ENCODE measurements at places on chromosomes 7 and 10.

- no peak for DNase-seq
Measured at GRCh38 chr10:30134171-30134945, 75.0 kb upstream of the JCAD start.

- no peak for DNase-seq
Measured at GRCh38 chr7:29754874-29755490, 51.3 kb upstream of the WIPF3 start.

DNA sequence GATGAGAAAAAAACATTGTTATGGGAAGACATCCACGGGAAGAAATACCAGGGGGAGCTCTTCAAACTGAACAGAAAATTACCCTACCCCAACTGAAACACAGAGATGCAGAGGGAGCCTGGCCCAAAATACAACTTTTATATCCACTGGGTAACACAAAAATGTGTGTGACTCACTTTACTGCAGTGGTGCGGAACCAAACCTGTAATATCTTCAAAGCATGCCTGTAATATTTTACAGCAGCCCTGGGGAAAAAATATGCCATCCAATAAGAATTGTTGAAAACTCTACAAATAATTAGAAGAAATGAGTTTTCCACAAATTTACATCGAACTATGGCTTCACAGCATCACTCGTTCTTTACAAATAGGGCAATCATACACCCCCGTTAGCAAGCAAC is 49.8 kb upstream of the SRRM3 start:
- DNase-seq: no peak

- DNase-seq: no peak
Measured at GRCh38 chr7:41544241-41544640, 158.6 kb downstream of the INHBA start.

DNA sequence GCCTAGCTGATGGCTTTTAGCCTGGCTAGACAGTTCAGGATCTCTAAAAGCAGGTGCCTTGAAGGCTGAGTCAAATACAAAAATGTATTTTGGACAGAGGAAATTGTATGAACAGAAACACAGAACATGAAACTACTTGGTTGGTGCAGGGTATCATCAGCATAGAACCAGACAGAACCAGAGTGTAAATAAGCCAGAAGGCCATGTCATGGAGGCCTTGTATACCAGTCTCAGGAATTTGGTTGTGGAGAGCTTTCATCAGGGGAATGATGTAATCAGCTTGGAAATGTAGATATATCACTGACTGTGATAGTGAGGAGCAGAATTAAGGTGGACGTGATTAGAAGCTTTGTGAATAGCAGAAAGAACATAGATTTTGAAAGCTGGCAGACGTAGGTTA is 82.9 kb downstream of the CFTR start:
- no peak for DNase-seq

DNA sequence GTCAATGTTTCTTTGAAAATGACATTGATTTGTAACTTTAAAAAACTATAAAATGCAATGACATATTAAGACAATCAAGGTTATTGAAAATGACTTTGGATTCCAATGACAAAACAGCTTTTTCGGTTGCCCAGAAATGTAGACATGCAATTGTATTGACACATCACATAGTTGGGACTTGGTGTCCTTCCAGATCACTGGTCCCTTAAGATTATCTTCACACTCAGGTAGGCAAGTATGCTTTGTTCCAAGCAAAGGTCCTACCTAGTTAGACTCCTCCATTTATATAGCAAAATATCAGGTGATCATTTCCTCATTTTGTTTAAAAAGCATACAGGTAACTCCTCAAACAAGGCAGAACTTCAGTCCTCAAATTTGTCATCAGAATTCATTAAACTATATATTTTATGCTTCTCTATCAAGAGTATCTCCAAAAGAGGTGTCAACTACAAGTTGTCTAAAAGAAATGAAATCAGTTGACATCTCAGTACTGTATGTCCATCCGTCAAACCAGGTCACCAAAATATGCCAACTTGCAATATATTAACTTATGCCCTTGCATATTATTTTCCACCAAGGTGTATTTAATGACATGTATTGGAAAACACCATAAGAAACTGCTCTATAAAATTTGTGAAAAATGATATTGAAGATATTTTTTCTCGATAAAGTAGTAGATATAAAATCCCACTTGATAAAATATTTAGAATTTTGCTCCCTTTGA is 64.6 kb downstream of the TSPAN12 start:
- no peak for DNase-seq

GRCh38 chr10:103951942-103952341 is 15.0 kb upstream of the SLK start:
- DNase-seq: no peak

- DNase-seq: no peak
Measured at GRCh38 chr7:32043688-32044087, 26.5 kb downstream of the PDE1C start.

GRCh38 chr10:126140746-126141273 is 244.4 kb downstream of the FANK1 start:
- no peak for DNase-seq

GRCh38 chr7:18902892-18903291 is 214.5 kb downstream of the TWIST1 start:
- no peak for DNase-seq

GRCh38 chr7:134276951-134277350 is 39.8 kb downstream of the SLC35B4 start:
- no peak for DNase-seq

GRCh38 chr7:43114458-43114780 is 2.0 kb downstream of the HECW1 start:
- DNase-seq: no peak

DNA sequence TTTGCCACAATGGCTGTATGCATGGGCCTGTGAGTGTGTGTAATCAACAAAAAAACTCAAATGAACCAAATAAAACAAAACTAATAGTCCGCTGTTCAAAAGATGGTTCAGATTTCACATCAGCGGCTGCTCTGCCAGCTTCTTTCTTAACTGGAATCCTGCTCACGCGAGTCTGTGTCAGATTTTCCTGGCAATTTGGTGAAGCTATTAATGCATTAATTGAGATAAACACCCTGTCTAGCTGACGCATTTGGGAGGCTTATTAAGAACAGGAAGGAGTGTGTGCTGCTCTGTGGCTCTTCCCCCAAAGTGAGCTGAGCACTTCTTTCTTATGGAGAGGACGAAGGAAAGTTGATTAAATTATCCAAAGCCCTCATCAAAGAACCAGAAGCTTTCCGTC is 336.6 kb upstream of the MKI67 start:
- no peak for DNase-seq

DNA sequence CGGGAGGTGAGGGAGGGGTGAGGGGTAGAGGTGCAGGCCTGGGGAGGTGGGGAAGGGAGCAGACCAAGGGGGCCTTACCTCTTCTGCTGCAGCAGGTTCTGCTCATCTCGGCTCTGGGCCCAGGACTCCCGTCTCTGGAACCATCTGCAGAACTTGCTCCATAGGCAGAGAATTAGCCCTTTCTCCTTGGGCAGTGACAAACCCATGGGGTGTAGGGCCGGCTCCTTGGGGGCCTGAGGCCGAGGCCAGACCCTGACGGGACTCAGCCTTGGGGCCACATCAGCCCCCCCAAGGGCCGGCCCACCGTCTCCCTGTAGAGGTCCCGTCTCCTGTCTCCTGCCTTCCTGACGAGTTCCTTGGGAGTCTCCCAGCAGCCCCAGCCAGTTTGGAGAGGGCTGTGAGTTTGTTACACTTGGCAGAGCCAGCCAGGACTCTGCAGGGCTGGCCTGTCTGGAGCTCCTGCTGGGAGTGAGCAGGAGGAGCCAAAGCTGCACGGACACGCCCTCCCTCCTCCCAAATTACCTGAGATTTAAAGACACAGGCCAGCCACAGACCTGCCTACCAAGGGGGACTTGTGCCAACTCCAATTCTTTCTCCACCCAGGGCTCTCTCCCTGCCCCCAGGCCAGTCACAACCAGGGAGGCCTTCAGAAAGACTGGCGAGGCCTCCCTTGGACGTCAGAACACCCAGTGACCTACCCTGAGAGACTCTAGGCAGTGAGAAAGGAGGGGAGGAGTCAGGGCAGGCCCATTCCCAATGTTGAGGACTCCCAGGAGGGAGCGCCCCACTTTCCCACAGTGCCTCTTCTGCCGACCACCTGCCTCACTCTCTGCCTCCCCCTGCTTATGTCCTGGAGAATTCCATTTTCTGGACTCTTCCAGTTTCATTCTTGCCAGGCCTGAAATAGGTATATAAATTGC is at the start of gene TRPV6:
Gene TRPV6 (minus strand): TSS at position 435 of the 920 bp plus-strand sequence.
- DNase-seq: no peak

DNA sequence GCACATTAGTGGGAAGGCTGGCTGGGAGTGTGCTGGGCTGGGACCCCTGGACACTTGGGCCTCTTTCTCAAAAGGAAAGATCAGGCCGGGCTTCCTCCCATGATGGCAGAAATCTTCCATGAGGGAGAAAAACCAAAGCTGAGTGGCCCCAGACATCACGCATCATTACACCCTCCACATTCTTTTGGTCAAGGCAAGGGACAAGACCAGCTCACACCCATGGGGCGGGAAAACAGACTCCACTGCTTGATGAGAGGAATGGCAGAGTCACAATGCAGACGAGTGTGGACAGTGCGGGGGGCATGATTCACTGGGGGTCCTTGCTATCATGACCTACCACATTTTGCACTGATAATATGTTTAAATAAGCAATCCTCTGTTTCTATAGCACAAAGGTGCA is 73.3 kb downstream of the CREB3L2 start:
- no peak for DNase-seq

DNA sequence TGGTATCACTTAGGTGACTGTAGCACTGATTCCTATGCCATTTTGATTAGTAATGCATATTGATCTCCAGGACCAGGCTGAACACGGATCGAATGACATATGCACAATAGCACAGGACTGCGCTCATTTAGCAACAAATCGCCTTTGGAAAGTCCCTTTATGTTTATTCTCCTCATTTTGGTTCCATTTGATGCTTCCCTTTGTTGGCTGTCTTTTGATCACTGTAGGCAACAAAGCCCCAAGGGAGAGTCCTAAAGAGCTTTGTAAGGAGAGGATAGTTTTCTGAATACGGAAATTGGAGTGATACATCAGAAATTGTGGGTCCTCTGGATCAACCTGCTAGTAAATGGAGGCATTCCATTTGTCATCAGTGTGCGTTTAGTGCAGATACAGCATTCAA is 1111.4 kb downstream of the SORCS1 start:
- no peak for DNase-seq

- DNase-seq: no peak
Measured at GRCh38 chr7:117169907-117170306, 153.0 kb downstream of the WNT2 start.

DNA sequence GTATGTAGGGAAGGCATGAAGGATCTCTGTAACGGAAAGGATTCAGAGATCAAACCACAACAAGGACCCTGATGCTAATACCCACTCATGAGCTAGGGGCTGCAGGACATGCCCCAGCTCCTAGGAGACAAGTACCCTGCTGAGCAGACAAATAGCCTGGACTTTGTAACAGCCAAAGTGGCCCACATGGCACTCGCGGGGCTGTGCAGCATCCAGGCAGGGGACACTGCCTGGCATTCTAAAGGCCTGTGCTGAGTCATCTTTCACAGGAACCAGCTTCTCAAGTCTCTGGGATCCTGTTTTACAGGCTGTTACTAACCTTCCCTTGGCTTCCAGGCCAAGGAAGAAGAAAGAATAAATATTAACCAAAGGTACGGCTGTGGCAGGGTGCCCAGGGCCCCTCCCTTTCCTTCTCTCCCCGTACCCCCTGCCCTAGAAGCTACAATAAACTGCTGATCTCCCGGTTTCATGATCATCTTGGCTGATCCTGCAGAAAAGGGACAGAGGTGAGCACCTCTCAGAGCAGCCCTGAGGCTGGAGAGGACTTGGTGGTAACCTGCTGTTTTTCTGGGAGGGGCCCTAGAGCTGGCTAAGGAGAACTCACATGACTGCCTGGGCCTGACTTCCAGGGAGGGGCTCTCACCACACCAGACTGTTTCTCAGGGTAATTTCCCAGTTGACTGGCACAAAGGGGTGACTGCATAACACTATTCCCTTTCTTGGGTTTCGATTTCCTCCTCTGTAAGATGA is 4.2 kb upstream of the RPEL1 start:
- no peak for DNase-seq

DNA sequence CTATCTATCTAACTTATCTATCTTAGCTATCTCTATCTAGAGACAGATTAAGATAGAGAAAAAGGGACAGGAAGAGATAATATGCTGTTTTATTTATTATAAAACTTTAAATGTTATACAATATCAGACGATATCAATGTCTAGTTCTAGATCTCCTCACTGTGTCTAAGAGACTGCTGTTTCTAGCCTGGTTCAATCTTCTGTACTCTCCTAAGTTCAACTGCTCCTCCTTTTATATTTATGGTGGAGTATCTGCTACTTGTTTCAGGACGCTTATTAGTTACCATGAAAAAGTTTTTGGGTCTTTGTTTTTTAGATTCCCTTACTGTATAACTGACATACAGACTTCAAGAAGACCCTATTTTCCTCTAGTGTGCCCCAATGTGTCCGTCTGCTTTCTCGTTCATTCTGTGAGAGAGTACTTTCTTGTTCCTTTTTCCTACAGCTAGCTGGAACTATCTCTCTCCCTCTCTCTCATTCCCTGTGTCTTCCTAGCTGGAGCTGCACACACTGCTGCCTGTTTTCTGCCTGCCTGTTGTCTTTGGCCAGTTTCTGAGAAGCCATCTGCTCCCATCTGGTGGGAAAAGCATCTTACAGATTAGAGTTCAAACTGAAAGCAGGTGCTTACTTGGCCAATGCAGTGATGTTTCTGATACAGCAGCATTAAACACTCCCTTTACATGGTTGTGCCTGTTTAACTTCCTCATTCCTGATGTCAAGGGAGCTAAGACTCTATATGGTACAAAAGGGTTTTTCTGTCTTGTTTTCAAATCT is 49.4 kb upstream of the ARL4A start:
- no peak for DNase-seq

- no peak for DNase-seq
Measured at GRCh38 chr7:6203381-6203780, 69.0 kb downstream of the CYTH3 start.

- no peak for DNase-seq
Measured at GRCh38 chr7:146539836-146540235, 423.2 kb downstream of the CNTNAP2 start.

GRCh38 chr7:155922067-155922816 is 110.0 kb upstream of the SHH start:
- no peak for DNase-seq

GRCh38 chr10:76946270-76946669 is 691.3 kb downstream of the KCNMA1 start:
- DNase-seq: no peak

- DNase-seq: no peak
Measured at GRCh38 chr10:124336186-124336585, 82.5 kb downstream of the OAT start.

- no peak for DNase-seq
Measured at GRCh38 chr7:139566736-139567646, 43.5 kb downstream of the CLEC2L start.

DNA sequence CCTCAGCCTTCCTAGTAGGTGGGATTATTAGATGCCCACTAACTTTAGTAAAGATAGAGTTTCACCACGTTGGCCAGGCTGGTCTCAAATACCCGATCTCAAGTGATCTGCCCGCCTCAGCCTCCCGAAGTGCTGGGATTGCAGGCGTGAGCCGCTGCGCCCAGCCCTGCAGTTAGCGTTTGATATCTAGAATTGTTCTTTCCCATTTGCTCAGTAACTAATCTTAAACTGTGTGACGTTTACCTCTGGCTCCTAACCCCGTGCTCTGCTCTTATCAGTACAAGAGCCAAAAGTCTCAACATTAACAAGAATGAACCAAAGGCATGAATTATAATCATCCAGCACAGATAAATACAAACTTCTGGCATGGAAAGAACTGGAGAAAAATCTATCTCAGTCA is 47.4 kb downstream of the IGF2BP3 start:
- no peak for DNase-seq

- DNase-seq: no peak
Measured at GRCh38 chr10:83765731-83766130, 373.6 kb upstream of the GHITM start.

GRCh38 chr10:96840841-96841518 is 8.9 kb downstream of the LCOR start:
- DNase-seq: no peak
